ENCODE measurements at places on chromosomes 3 and 15. TPM values are rescaled to one million over a fixed set of nuclear protein-coding genes. Genes with fewer than 3 reads are reported as not detected.

Gene RTP4
- not detected for total RNA-seq

Gene IP6K2
- 47.8 TPM for total RNA-seq

Gene CCDC80
- total RNA-seq = 50.9 TPM

Gene RHCG
- 42.7 TPM for total RNA-seq

Gene PAK6
- 0.14 TPM for total RNA-seq

Gene ACTR8
- total RNA-seq = 17.1 TPM

Measured in A549 treated with DMSO at 1 μM for 4 hours (cell line).